ENCODE measurements at places on chromosomes 12 and 14.
A peak's percentile ranks its signal among the peaks of the same experiment; 100 is the strongest.

GRCh38 chr14:91636604-91637003 lies 95.3 kb downstream of the CATSPERB start:
- DNase-seq: no peak

- DNase-seq: no peak
Measured at GRCh38 chr12:50187084-50187900, 20.1 kb upstream of the CERS5 start.

- no peak for DNase-seq
Measured at GRCh38 chr12:89278862-89279261, 73.4 kb downstream of the DUSP6 start.

DNA sequence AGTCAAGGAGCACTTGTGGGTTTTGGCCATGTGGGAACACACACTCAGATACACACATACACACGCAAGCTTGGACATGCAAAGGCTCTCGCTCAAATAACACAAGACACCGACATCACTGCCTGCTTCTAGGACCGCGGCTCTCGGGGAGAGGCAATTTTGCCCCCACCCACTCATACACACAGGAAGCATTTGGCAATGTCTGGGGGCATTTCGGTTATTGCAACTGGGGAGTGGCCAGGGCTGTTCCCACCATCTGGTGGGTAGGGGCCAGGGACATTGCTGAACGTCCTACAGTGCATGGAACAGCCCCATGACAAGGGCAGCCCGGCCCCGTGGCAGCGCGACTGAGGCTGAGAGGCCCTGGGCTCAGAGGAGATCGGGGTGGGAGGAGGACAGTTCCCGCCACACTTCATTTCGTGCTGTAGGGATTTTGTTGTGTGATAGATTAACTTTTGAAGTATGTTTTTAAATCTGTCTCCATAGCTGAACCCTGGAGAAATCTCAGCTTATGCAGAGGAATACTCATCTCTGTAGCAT lies 35.6 kb downstream of the RIMBP2 start:
- DNase-seq: no peak

DNA sequence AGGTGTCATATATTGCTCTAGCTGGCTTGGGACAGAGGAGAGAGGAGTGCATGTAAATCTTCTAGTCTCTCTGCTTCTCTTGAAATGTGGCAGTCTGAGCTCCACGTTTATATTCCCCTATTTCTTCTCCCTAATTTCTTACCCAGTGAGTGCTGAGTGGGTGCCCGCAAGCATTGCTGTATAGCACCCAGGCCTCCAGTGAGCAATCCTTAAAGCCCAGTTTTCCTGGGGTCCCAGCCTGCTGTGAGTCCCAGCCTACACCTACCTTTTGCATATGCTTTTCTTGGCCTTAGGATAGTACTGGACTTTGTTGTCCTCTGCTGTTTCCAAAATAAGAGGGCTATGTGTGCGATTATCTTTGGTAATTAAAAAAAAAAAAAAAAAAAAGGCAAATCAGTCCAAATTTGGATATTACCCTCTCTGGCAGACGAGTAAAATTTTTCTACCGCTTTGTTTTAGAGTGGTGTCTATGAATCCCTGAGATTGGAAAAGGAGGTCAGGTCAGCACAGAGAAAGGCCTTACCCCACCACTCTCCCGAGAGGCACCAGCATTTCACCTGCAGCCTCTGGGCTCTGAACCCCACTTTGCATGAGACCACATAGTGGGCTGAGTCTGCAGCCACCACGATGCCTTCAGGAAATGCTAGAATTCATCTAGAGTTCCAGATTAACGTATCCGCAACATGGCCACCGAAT lies 1.1 kb downstream of the MGST1 start:
- no peak for DNase-seq

DNA sequence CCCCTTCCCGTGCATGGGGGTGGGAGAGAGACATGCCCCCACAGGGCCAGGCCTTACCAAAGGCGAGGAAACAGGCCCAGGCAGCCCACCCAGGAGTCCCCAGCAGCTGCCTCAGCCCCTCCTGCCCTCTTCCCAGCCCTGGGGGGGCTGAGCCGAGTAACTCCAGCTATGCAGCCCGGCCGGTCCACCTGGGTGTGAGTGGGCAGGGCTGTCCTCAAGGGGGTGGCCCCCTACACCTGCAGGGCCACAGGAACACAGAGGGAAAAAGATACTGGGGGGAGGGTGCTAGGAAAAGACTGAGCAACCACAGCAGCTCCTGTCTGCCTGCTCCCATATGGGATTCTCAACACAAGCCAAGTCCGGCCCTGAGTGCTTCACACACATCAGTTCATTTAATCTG lies 7.6 kb downstream of the FIGNL2 start:
- DNase-seq: no peak

- DNase-seq: no peak
Measured at GRCh38 chr12:56121204-56121870, 3.3 kb downstream of the ZC3H10 start.

GRCh38 chr12:53184828-53185227 lies 4.1 kb upstream of the CSAD start:
- DNase-seq: no peak

GRCh38 chr14:99604766-99605298 lies 825 bp upstream of the CCDC85C start:
- DNase-seq: no peak

- DNase-seq: no peak
Measured at GRCh38 chr12:8948701-8949341, 624 bp downstream of the M6PR start.

GRCh38 chr14:83044001-83044400 lies 1510.3 kb upstream of the SEL1L start:
- no peak for DNase-seq

DNA sequence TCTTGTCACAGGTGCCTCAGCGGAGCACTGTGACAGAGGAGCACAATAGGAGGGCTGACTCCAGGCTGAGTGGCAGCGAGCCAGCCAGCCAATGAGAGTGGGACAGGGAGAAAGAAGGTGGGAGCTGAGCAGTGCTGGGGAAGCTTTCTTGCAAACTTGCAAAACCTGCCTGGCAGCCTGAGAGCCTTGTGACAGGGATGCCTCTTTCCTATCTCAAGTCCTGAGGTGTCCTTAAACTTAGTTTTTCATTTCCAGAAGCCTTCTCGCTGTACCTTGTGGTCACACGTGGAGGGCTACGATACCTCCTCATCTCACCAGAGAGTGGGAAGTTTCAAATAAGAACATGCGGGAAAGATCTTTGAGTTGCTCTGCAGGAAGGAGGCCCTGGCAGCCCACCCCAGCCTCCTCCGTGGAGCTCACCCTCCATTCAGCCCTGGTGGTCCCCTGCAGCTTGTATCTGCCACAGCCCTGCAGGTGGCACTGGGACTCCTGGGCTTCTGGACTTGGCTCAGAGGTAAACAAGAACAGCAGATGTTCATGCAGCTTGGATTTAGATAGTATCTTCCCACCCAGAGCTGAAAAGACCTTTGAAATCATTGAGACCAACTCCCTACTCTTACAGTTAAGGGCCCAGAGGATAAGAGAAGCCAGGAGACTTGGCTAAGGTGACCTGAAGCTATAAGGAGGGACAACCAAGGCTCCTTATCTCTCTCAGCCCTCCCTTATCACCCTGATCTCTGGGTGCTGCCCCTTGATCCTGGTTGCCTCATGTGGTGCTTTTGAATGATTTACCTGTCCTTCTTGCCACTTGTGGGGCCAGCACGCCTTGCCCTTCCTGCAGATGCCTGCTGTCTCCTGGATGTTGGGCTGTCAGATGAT lies 153.5 kb upstream of the MAX start:
- no peak for DNase-seq

GRCh38 chr14:72499746-72500145 lies 394.2 kb downstream of the DPF3 start:
- DNase-seq: no peak

- DNase-seq: peak; percentile 88
Measured at GRCh38 chr14:76919431-76920330, 93.5 kb downstream of the LRRC74A start.

DNA sequence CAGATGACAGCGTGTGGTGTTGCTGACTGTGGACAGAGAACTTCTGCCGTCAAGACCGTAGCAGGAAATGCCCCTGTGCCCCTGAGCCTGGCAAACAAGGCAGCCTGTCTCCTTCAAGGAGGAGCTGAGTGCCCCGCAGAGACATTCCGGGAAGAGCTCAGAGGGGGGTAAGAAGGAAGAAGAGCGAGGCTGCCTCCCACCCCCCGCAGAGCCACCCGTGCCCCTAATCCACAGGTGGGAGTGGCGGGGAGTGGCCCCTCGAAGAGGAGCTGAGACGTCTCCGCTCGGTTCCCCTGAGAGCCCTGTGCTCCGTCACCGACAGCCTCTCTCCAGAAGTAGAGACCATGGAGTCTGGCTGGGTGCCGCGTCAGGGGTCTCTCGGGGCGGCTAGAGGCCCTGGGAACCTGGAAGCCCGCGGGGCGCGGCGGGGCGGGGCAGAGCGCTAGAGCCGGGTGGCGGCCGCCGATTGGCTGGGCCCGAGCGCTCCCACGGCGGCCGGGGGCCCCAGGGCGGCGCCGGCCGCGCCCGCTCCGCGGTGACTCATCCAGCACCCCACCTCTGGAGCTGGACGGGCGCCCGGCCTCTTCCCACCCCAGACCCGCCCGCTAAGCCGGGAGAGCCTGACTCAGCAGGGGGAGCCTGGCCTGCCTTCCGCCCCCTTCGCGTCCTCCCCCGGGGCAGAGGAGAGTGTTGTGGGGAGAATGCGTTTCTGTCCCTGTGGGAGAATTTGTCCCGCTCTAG lies 25.2 kb upstream of the KRT78 start:
- DNase-seq: no peak

DNA sequence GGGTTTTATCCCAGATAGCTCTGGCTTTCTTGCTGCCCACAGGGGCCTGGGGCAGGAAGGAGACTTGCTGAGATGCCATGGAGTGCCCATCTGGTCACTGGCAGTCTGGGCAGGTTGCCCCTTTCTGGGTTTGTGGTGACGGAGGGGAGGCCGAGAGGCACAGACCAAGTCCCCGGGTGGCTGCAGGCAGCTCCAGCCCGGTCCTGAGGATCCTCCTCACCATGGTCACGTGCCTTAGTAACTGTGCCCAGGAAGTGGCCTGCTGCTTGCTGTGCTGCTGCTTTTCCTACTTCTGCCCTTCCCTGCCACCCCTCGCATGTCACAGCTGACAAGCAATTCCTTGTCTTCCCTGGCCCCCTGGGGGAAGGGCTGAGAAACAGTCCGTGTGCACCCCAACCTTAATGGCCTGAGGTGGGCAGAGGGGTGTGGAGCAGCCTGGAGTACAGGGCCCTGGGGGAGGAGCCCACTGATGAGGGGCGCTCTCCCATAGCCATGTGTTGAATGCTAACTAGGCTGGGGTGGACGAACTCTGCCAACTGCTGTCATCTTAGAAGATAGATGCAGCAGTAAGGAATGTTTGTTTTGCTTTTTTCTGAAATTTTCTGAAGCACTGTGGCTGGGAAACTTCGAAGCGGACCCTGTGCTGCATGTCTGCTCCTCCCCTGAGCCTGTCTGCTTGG lies 54.9 kb upstream of the SRSF5 start:
- DNase-seq: no peak

DNA sequence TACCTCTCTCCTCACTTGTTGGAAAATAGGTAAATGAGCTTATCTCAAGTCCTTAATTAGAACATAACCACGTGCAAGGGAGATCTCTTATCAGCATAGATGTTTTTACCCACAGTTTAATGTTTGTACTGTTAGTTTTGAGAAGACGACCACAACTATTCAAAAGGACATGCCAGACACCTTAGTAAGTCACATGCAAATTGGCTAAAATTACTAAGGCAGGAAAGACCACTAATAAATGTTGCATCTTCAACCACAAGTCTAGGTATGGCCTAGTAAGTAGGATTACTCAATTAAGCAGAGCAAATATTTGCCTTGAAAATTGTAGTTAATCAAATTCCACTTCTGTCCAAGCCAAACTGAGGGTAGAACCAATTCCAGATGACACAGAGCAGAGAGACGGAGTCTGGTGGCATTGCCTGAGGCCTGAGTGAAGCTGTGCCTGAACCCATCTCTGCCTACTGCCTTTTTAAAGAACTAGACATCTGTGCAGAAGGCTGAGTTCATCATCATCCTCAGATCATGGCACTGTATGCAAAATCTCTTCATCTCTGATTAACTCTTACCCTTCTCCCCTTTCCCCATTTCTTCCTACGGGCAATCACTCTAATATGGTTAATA lies 29.7 kb upstream of the CHST11 start:
- DNase-seq: no peak

Data from NCI-H187 (cell line).